ENCODE measurements at places on chromosomes 11 and 22.

DNA sequence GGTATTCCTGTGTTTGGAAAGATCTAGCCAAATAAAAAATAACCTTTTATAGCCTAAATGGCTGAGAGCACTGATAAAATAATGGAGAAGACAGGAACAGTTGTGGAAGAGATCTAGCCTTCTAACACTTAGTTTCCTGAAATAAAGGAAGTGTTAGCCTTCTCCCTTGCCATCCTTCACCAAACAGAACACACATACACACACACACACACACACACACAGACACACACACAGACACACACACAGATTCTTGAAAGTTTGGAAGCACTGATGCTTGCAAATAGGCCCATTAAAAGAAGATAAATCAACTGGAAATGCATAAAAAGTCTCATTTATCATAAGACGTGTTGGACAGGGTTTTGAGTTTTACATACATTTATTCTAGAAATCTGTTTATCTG, 37.5 kb downstream of the KIRREL3 start:
- no peak for DNase-seq

GRCh38 chr11:1934335-1935155, 12.6 kb upstream of the MRPL23 start:
- no peak for DNase-seq

- DNase-seq, result peak; percentile 85
Observed at GRCh38 chr22:36180038-36180880, 19.7 kb upstream of the APOL3 start.

DNA sequence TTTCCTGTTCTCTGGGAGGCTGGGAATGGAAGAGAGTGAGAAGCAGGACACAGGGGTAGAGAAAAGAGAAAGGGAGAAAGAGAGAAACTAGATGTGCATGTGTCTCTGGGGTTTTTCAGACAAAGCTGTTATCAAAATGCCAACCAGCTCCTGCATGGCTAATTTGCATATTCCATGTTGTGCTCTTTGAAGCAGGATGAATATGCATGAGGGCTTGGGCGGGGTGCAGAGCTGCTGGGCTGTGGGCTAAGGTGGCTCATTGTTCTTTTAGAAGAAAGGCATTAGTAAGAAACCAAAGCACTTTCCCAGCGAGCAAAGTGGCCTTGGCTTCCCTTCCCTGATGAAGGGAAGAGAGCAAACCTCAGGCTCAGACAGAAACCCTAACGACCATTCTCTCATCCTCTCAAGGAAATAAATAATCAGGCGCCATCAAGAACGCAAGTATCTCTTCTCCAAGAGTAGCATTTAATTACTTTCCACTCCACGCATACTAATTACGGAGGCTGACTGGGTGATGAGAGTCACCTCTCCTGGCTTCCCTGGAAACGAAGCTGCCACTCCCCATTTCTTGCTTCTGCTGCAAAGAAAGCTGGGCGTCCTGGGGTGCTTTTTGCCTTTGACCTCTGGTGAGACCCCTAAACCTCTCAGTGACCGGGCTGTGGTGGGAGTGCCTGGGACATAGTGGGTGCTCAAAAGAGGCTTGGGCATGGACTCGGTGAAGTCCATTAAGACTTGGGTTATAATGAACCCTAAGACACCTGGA, 54.2 kb downstream of the FEZ1 start:
- no peak for DNase-seq
